ENCODE measurements at places on chromosomes 2 and 18. TPM values are rescaled to one million over a fixed set of nuclear protein-coding genes. Genes with fewer than 3 reads are reported as not detected.

- peak; percentile 8 for DNase-seq
These were observed 885.6 kb upstream of the VRK2 start for GRCh38 chr2:57160976-57161375.

POMC gene
- 5.8 TPM for total RNA-seq

DNA sequence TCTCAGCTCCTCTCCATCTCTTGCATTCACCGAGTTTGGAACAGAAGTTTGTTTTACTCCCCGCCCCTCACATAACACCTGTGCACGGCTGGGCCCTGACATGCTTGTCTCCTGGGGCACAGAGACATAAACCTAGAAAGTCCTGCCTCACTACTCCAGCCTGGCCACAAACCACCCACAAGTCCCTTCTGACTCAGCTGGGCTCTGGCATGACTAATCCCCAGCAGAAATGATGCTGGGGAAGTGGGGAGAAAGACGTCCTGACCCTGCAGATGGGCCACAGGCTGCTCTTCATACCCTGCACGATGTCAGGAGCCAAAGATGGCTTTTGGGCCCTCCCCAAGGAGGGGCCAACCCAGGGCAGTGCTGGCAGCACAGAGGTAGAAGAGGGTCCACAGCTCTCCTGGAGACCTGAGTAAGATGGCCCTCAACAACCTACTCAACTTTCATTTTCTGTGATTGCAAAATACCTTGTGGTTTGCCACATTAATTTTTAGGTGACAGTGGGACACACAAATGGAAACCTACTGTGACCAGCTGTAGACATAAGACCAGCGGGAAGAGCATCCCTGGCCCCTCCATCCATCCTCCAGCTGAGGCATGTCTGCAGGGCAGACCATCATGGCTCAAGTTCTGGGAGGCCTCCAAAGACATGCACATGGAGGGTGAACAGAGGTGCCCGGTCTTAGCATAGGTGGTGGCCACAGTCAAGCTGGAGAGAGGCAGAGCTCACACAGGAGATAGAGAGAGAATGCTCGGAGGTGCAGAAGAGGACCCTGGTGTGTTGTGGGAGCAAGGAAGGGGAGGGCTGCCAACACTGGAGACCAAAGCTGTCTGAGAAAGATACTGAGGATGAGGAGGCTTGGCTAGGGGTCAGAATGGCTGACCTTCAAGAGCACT, 40.0 kb downstream of the DNMT3A start:
- DNase-seq, result peak; percentile 90

- DNase-seq, result no peak
These were observed 325.7 kb downstream of the DCDC2C start for GRCh38 chr2:4029081-4029480.

CXCR2 gene
- not detected for total RNA-seq

DNA sequence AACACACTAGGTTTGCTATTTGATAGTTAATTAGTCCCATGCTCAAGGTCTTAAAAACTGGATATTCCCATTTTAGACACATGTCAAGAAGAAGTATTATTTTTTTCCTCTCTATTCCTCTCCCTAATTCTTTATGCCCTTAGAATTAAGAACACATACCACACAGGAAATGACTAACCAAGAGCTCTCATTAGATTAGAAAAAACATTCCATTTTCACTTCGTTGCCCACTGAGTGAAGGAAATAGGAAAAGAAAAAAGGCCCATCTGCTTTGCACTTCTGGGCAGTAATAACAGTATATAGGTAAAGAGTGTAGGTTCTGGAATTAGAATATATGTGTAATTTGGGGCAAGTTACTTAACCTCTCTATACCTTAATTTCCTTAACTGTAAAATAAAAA, 26.9 kb downstream of the ACADL start:
- peak; percentile 45 for DNase-seq

- DNase-seq, result peak; percentile 5
These were observed 838.7 kb downstream of the CCDC85A start for GRCh38 chr2:57022496-57022895.

DNA sequence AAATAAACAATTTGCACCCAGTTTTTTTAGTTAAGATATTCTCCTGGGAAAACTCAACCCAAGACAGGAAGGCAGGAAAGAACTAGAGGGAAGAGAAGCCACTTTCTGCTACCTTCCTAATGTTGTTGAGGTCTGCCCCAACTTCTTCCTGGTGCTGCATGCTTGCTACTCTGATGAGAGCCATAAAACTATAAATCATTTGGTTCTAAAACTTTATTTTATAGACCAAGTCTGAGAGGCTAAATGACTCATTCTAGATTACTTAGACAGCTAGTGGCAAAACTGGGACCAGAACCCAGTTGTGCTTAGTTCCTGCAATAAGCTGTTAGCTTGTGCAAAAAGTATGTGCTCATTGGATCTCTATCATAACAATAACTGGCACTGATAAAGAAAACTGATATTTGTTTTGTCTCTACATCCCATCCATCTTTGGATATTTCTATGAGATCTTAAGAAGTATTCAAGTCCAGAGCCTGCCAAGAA, 344.9 kb upstream of the SLC14A2 start:
- peak; percentile 43 for DNase-seq

C18orf54 gene
- total RNA-seq, result 2.8 TPM

GRCh38 chr18:45834306-45834705, 8.8 kb downstream of the SIGLEC15 start:
- DNase-seq, result no peak

Data from GM23248 (cell line).